ENCODE measurements at places on chromosomes 7 and 10.

GRCh38 chr7:105756367-105756766 lies 120.0 kb downstream of the ATXN7L1 start:
- no peak for DNase-seq

DNA sequence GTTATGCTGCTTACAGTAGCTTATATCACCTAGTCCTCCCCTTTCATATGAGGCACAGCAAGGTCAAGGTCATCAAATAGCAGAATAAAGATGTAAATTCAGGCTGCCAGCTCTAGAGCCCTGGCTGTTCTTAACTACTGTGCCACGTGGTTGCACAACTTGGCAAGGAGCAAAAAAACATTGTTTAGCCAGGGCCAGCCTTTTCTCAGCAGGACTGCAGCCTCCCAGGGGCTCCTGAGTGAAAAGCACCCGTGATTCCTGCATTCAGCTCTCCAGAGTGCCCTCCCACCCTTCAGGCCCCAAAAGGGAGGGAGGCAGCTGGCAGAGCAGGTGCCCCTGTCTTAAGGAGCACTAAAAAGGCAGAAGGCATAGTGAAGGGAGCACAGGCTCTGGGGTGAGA lies 31.8 kb upstream of the TM9SF3 start:
- DNase-seq = no peak

GRCh38 chr7:66307591-66308215 lies 102.6 kb downstream of the TPST1 start:
- DNase-seq = no peak

- no peak for DNase-seq
These were observed 109.2 kb upstream of the AGK start for GRCh38 chr7:141441837-141442627.

DNA sequence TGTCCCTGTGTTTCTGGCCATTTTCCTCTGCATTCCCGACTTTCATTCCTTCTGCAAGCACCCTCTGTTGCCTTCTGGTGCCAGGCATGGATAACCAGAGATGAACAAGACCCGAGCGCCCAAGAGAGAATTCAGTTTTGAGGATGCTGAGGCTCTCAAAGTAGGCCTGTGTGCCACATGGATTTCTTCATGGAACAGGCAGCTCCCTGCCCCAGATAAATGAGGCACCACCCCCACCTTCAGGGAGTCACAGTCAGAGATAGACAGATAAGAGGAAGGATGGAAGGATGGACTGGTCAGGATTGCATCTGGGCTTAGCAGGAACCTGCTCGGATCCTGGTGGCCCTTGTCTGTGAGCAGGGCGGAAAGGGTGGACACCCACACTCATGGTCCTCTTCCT lies 49.4 kb downstream of the ADCYAP1R1 start:
- no peak for DNase-seq

DNA sequence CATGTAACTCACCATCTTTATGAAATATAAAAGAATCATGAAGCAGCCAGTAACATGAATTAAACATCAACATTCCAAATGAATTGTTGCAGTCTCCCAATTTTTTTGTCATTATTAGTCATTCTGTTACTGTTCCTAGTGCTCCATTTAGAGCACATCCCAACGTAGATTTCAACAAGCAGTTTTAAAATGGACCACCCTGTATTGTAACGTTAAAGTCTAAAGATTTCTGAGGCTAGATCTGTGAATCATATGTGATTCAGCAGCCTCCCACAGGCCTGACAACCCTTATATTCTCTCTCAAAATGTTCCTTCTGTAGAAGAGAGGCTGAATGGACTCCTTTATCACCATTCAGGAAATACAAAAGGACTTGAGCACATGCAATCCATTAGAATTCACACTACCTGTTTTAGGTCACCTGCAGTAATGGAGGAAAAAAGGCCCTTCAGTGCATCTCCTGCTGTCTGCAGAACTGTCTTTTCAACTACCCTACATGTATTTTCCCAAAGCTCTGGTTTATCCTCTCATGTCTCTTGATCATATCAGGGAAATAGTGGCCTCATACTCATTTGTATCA lies 81.4 kb downstream of the CACNA2D1 start:
- DNase-seq = no peak

GRCh38 chr10:70917226-70917625 lies 28.9 kb upstream of the PCBD1 start:
- no peak for DNase-seq

DNA sequence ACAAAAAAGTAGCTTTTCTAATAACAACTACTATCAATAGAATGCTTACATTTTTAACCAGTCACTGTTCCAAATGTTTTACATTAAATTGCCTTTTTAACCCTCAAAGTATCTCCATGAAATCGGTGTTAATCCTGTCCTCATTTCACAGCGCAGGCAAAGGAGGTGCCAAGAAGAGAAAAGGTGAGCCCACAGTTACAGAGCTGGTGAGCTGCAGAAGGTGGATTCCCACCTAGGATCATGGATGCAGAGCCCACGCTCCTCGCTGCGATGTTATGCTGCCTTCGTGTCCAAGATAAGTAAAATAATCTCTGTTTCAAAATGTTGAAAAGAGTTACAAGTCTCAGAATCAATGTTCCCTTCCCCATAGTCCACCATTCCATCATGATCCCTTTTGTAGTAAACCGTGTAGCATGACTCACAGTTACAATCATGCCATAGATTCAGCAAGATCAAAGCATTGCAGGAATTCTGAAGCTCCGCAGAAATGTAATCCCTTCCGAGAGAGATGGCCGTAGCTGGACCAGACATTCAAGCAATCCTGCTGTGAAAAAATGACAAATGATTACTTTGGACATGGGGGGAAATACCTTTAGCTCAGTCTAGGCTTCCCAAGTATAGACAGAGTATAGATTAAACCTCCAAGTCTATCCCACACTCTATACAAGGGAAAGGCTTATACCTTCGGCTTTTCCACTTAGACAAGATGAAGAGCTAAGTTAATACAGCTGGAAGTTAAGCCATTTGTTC lies 394.7 kb upstream of the AKR1E2 start:
- no peak for DNase-seq

DNA sequence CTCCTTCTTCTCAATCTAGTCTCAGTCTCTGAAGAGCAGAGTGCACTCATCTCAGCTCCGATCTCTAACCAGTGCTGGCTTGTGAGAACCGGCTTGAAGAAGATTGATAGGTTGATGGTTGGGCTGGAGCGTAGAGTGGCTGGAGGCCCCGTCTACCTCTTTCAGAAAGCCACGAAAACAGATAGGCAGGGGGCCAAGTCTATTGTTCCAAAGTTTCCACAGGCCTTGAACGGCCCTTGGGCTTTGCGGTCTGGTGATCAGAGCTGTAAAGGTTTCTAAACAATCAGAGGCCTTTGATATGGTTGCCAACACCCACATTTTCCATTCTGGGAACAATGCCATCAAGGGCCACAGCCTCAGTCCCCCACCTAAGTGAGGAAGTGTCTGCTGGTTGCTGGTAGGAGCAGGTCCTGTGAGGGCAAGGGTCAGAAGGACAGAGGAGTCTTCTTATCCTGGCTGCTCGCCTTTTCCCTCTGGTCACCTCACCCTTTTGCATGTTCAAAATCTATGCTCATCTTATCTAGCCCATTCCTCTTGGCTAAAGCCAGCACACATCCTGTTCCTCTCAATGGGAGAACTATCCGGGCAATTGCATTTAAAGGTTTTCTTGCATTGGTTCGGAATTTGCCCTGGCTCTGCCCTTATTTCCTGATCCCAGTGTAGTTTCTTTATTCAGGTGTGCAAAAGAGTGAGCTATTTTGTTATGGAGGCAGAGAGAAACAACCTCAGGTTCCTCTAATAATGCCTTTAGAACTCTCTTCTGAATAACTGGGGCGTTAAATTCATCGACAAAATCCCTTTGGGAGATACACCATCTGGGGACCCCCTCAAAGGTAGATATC lies 70.3 kb upstream of the KMT2E start:
- peak; percentile 40 for DNase-seq

- DNase-seq = no peak
These were observed 159.5 kb upstream of the KLF14 start for GRCh38 chr7:130893441-130893894.

DNA sequence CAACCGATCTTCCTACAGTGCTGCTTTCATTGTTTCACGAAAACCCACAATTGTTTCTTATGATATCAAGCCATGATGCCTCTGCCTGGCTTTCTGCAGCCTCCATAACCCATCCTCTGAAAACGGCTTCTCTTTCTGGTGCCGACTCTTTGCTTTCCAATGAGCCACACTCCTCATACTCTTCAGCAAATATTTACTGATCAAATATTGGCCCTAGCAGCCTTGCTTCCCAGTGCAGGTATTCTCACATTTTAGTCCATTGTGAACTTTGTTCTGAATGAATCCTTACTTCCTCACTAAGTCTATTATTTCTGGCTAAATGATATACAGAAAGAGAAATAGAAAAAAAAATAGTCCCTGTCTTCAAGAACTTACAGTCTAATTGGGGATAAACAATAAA lies 35.5 kb downstream of the LAMB1 start:
- no peak for DNase-seq

DNA sequence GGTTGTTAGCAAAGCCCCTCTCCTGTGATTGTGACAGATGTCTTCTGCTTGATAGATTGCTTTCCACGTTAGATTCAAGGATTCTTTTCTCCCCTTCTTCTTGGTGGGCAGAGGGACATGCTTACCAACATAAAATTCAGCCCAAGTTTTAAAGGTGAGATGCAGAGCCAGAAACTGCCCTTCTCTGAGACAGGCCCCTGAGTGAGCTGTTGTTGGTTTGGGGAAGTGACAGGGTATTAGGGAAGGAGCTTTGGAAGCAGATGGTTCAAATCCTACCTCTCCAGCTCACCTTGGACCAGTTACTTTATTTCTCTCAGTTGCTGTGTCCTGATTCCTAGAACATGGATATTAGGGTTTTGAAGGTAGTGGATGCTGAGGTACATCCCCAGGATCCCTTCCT lies 53.0 kb downstream of the SORCS3 start:
- DNase-seq = no peak

DNA sequence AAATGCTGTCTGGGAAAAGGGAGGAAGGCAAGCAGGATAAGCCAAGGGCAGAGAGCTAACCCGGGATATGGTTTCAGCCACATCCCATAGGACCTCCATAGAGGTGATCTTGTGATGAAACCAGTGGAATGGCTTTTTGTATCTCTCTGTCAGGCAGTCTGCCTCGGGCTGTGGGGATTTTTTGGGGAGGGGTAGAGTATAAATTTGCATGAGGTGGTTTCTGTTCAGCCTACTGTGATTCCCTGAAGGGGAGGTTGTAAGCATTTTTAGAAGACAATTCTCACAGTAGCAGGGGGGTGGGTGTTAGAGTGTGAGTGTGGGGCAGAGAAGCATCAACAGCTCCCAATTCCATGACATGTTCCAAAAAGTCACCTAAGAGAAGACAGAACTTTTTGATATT lies 11.8 kb downstream of the OR9A2 start:
- DNase-seq = no peak

GRCh38 chr7:36048141-36048901 lies 104.7 kb upstream of the EEPD1 start:
- DNase-seq = no peak

DNA sequence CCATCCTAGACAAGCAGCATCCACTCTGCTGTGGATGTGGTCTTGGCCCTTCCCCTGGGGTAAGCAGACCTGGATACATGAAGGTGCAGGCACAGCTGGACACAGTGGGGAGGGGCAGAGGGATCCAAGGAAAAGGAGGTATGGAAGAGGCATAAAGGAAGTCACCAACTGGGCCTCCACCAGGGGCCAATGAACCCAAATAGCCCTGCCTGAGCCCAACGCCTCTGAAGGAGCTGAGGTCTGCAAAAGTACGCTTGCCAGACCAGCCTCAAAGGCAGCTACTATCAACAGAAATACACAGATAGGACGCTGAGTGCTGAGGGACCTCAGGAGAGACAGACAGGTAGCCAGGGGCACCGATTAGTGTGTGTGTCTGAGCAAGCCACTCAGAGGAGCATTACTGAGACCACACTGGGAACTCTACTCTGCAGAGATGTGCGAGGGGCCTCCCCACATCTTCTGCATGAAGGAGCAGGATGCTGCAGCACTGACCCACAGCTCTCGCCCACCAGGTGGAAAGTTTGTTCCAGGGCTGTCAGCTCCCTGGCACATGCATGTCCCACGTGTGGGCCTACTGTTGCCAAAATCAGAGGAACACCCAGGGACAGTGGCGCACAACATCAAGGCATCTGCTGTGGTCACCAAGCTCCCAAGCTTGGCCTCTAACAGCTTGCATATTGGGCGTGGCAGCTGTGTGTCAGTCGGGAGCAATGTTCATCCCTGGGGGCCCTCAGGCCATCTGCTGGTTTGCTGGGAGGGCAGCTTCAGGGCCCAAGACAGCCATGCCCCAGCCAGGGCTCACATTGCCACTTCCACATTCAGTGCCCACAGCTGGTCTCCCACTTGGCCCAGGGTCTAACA lies 40.0 kb downstream of the MKI67 start:
- no peak for DNase-seq

DNA sequence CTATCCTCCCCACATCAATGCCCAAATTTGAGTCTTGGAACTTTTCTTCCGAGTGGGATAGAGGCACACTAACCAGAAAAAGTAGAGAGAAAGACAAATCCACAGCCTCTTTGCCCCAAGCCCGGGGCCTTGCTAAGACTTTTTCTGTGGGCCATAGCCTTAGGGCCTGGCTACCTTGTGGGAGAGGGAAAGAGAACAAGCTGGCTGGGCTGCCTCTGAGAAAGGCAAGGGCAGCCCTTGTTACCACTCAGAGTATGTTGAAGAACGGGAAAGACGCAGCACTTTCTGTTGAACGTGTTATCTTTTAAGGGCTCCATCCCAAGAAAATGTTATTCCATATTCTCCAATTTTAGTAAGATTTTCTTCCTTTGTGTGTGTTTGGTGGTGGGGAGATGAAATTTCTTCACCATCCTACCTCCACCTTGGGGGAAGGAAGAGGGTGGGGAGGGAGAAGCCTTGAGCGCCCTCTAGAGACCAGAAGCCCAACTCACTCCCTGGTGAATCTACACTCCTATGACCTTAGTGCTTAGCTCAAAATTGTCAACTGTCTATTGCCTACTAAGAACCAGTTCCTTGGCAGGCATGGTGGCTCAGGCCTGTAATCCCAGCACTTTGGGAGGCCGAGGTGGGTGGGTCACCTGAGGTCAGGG lies 3.9 kb upstream of the NRF1 start:
- DNase-seq = no peak

- no peak for DNase-seq
These were observed 13.6 kb downstream of the CSTF2T start for GRCh38 chr10:51685768-51686167.

DNA sequence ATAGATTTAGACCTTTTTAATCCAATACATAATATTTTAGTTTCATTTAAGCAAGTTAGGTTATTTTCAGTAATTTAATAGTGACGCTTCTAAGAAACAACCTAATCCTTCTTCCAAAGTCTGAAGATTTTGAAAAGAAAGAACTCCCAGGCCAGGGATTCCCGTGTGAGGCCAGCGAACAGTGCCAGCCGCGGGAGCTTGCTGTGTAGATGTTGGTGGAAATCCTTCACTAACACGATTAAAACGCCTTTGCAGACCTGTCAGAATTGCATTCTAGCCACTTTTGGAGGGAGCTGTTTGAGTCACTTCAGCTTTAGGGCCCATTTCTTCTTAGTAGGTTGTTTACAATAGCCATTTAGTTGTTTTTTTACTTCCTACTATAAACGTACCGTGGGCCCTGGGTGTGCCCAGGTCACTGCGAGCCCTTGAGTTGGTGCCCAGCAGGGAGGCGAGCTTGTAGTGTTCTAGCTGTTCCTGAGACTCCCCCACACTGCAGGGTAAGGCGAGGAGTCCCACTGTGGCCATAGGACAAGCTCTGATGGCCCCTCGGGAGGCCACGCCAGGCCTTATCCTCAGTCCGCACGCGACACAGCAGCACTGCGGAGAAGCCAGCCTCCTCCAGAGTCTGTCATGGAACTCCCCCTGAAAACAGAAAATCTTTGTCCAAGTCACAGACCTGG lies 32.3 kb downstream of the PPP2R2D start:
- no peak for DNase-seq
